Lung (tissue), 17 donors: ENCODE measurements at places on chromosomes 11 and 22. TPM values are rescaled to one million over a fixed set of nuclear protein-coding genes. Genes with fewer than 3 reads are reported as not detected.

ALDH3B1 gene
- total RNA-seq: 165 TPM

CD59 gene
- total RNA-seq: 457 TPM

DEUP1 gene
- 2.4 TPM for total RNA-seq

FIBIN gene
- 12.9 TPM for total RNA-seq

HOATZ gene
- total RNA-seq: 25.4 TPM

DNA sequence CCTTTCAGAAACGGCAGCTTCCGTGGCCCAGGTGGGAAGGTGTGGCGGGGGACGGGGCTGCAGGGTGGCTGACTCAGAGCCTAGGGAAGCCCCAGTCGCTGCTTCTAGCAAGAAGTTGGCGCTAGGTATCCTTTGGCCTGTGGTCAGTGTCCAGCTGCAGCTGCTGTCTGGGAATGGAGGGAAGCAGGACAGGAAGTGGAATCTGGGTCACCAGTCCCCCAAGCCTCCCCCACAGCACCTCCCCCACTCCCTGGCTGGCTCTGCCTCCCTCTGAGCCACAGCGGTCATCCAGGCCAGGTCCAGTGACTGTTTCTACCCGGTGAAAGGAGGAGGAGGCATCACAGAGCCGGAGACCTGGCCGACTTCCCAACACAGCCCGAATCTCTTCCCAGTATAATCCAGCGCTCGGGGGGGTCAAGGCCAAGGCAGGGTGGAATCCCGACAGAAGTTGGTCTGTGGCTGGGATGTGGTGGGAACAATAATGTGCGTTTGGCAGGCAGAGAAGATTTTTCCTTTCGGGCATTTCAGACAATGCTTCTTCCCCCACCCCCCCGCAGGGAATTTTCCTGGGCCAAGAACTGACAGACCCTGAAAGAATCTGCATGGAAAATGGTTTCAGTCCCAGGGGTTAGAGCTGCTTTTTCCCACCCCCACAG is 45.1 kb downstream of the C11orf96 start:
- H3K27ac ChIP-seq: peak overlapping the region; percentile 56
- H3K27me3 ChIP-seq: no peaks in the 10 kb centered on the region
- H3K4me1 ChIP-seq: no peaks in the 10 kb centered on the region
- peak; percentile 94 for DNase-seq
- H3K4me3 ChIP-seq: no peak overlapping the region

DNA sequence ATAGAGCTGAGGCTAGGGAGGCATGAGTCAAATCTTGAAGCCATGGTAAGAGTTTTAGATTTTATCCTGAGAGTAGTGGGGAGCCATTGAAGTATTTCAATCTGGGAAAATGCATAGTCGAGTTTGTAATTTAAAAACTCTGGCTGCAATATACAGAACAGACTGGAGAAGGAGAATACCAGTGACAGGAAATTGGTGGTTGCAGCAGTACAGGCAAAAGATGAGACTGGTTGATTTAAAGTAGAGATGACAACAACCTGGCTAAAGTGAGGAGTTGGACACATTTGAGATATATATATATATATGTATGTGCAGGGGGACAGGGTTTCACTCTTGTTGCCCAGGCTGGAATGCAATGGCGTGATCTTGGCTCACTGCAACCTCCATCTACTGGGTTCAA is 6.2 kb downstream of the HORMAD2 start:
- H3K36me3 ChIP-seq: no peaks in the 10 kb centered on the region
- H3K4me3 ChIP-seq: no peak overlapping the region
- no peak for DNase-seq
- H3K27ac ChIP-seq: no peak overlapping the region
- H3K27me3 ChIP-seq: no peaks in the 10 kb centered on the region
